ENCODE measurements at places on chromosomes 16 and 17.

- DNase-seq: no peak
These were observed 25.3 kb upstream of the UBE2I start for GRCh38 chr16:1283996-1284616.

DNA sequence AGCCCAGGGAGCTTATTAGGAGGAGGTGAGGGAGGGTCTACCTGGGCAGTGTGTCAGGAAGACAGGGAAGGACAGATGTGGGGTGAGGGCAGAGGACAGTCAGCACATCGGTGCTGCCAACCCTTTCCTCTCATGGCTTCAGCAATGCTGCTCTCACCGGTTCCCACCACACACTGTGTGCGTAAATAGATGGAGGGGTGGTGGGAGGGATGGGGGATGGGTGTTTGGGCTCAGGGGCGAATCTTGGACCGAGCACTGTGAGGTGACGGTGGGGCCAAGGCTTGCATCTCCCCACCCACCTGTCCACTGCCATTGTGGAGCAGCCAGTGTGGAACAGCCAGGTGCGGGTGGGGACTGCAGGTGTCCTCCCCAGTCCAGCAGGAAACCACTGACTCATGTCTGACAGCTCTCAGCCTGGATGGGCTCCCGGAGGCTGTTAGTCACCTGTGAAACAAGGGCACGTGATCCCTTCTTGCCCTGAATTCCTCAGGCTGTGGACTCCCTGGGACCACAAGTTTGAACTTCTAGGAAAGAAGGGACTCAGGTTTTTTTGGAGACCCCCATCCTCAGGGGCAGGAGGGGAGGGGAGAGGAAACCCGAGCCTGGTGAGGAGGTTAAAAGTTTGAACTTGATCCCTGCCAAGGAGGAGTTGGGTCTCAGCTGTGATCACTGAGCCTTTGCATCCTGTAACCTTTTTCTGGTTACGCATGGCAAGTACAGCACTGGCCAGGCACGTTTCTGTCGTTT lies 42.7 kb upstream of the SMPD3 start:
- no peak for DNase-seq

GRCh38 chr17:58277107-58277801 lies 3.5 kb downstream of the MPO start:
- DNase-seq: no peak

DNA sequence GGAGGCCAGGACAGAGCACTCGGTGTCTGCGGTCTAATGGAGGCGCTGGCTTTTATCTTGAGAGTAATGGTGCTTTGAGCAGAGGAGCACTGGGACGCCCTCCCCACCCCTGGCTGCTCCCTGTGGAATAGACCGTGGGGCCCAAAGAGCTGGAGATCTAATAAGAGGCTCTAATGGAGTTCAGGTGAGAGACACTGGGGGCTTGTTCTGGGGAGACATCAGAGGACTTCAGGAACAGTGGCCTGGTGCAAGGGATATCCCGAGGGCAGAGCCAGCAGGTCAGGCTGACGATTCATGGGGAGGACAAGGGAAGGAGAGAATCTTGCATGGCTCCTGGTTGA lies 9.5 kb upstream of the KRT19 start:
- DNase-seq: no peak

DNA sequence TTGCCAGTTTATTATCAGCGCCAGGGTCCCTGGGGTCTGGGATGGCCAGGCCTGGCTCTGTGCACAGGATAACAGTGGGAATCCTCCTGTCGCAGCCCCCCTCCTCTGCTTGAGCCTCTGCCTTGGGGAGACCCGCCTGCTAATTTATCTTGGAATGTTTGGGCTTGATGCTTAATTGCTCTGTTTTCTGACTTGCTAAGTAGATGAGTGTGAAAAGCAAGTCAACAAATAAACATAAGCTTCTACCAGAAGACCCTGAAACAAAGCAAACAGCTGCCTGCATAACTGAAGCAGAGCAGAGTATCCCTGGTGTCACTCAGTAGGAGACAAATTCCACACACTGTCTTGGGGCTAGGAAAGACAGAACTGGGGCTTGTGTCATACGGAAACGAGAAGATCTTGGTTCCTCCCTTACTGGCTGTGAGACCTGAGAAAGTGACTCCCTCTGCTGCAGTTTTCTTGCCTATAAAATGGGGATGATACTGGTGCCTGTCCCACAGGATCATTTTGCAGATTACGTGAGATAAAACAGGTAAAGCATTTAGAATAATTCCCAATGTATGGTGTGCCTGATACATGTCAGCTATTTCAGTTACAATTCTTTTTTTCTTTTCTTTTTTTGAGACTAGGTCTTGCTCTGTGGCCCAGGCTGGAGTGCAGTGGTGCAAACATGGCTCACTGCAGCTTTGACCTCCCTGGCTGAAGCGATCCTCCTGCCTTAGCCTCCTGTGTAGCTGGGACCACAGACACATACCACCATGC lies 44.8 kb upstream of the IRX3 start:
- no peak for DNase-seq

DNA sequence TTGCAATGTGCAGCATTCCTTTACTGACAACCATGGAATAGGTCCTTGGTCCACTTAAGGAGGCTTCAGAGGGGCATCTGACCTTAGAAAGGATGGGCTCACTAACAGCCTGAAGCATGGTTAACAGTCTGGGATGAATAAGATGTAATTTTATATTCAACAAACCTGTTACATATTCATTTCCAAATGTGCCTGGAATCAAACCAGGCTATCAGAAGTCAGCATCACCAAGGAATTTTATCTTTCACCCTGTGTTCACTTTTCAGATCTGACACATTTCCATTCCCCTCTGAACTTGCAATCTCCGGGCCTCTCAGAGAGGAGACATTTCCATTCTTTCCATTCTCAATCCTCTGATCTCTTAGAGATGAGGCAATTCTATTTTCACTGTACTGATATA lies 62.4 kb downstream of the SNX11 start:
- DNase-seq: no peak

GRCh38 chr17:3022197-3022596 lies 41.2 kb downstream of the OR1D5 start:
- DNase-seq: no peak

DNA sequence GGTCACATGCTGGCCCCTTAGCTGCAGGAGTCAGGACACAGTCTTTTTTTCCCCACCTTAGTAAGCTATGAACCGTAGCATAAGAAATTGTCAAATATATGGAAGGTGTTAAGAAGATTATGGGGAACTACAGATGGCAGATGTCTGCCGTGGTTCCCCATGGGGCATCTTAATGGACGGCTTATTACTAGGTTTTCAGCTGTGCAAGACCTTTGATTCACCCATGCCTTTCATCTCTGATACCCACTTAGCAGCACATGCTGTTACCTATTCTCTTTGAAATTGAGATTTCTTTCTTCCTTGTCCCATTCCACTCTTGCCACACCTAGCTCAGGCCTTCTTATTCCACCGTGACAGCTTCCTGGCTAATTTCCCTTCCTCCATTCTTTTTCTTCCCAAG lies 70.7 kb downstream of the RPTOR start:
- no peak for DNase-seq

GRCh38 chr16:78489072-78489471 lies 389.6 kb downstream of the WWOX start:
- DNase-seq: no peak

DNA sequence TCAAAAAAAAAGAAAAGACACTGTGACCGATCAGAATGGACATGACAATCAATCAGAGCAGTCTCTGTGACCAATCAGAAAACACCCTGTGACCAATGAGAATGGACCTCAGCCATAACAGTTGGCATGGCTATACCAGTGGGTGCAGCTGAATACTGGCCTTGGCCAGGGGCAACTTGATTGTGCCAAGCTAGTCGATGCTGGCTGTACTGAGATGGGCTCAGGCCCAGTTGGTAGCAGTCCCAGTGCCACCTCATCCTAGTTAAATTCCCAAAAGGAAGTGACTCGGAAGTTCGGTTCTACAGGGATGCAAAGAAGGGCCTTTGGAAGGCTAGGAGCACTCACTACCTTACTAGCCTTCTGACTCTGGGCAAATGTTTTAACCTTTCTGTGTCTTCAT lies 37.2 kb upstream of the BCO1 start:
- no peak for DNase-seq

DNA sequence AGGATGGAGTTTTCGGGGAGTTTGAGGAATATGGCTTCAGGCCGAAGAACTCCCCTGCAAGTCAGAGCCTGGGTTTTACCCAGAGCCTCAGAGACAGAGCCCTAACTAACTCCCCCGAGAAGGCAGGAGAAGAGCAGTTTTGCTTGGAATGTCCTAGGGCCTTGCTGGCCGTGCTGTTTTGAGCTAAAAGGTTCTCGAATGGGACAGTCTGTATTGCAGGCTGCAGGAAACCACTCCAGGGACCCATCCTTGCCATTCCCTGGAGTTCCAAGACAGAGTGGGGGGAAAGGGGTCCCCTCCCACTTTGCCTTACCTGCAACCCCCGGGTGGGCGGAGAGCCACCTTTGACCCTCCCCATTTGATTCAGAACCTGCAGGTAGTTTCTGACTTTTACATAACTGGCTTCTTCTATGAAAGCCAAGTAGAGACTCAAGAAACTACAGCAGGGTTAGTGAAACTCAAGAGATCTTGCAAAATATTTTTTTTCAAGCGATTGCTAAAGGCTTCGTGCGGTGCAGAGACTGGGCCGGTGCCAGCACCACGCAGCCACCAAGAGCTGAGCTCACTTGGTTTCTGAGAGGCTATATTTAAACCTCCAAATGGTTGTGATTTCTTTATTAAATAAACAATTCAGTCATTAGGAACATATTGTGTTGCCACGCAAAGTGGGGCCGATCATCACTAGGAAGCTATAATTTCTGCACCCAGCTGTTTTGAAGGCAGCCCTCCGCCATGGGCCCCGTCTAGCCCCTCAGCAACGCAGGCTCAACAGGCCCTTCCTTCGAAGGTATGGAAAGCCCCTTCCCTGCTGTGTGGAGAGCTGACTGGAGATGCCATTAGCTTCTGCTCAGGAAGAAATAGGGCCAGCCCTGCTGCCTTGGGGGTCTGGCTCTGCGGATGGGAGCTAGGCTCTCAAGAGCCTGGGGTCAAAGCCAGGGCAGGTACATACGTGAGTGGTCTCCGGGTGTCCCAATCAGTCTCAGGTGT lies 223.0 kb downstream of the NTN1 start:
- DNase-seq: no peak

DNA sequence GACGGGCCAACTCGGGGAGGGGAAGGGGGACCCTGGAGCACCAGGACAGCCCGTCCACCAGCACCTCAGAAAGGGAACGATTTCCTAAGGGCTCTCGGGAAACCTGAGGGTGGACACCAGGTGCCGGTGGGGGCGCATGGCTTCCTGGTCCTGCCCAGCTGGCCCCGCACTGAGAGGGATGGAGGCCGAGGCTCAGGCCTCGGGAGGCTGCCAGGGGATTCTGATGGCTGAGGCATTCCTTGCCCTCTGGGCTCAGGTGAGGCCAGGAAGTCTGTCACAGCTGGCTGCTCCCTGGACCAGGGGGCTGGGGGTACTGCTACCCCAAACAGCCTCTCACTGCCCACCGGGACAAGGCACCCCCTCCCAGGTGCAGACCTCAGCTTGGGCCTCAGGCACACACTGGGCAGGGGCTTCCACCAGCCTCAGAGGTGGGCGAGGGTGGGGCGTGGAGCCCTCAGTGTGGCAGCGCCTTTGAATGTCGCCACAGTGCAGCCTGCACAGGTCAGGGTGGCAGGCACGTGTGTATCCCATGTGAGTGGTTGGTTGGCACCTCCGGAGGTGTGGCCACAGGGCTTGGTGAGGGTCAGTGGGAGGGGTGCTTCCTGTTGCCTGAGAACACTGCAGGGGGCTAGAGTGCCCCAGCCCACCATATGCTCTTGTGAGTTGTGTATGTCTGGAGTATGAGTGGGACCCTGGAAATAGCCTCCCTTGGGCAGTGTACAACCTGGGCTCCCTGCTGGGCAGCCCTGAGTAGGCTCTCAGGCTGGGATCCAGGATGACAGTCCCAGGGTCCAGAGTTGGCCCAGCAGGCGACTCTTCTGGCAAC lies 3.9 kb upstream of the FSCN2 start:
- no peak for DNase-seq

DNA sequence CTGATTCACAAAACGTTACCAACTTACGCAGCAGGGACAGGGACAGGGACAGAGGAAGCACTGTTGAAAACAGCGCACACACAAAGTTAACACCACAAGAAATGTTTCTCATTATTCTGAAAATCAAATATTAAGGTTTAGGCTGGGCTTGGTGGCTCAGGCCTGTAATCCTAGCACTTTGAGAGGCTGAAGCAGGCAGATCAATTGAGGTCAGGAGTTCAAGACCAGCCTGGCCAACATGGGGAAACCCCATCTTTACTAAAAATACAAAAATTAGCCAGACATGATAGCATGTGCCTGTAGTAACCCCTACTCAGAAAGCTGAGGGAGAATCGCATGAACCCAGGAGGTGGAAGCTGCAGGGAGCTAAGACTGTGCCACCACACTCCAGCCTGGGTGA lies 4.2 kb downstream of the CYTH1 start:
- DNase-seq: no peak

- no peak for DNase-seq
These were observed 5.9 kb downstream of the KDM6B start for GRCh38 chr17:7839876-7840261.

DNA sequence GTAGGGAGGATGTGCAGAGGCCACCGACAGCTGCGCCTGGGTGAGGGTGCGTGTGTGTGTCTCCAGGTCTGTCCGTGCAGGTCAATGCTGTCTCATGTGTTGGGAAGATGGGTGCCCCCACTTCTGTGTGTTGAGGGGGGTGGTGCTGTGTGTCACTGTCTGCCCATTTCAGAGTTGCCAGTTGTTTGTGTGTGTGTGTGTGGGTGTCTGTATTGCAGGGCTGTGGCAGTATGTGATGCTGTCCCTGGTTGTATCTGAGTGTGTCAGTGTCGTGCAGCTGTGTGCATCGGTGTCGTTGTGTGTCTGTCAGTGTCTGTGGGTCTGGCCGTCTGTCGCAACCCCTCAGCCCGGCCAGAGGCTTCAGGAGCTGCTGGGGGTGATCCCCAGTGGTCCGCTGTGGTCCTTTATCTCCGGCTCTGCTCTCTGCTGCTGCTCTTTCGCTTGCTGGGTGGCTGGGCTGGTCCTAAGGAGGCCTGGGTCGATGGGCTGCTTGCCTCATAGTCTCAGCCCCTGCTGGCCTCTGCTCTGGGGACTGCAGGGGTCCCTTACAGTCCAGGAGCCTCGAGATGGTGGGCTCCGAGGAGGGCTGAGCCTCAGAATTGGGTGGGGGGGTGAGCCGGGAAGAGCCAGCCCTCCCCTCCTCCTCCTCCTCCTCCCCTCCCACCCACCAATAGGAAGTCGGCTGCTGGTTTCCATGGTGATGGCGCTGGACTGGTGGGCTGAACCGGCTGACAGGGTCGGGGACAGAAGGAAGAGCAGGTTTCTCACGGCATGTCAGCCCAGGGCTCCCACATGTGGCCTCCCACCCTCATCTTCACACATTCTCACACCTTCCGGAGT lies at the start of gene TSPOAP1:
Gene TSPOAP1, minus strand, starts transcription at position 601 of the 840 bp plus-strand sequence. CDS start 875 bp downstream, outside the sequence.
- peak; percentile 95 for DNase-seq
